Right lobe of liver (tissue), 6 donors: ENCODE measurements at places on chromosomes 4 and X. TPM values are rescaled to one million over a fixed set of nuclear protein-coding genes. Genes with fewer than 3 reads are reported as not detected.
A peak's percentile ranks its signal among the peaks of the same experiment; 100 is the strongest.

DNA sequence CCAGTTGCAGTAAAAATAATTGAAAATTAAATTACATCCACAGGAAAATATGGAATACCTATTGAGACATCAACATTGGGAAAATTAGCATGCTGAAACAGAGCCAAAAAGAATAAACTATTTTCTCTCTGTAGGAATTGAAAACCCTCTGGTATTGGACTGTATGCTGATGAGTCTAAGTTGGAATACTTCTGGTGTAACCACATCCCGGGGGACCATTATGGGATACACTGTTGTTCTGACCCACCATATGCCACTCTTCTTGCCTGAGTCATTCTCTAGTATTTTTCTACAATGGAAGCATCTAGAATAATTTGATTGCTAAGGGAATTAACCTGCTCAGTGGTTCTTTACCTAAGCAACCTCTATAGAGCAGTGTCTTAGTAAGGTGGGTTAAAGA is 640.7 kb upstream of the AGA start:
- H3K27ac ChIP-seq = no peak overlapping the region
- no peaks in the 10 kb centered on the region for H3K27me3 ChIP-seq
- no peaks in the 10 kb centered on the region for H3K4me1 ChIP-seq
- H3K36me3 ChIP-seq = no peaks in the 10 kb centered on the region
- H3K4me3 ChIP-seq = no peak overlapping the region
- DNase-seq = no peak

GRCh38 chr4:10534820-10535219 is 77.6 kb upstream of the ZNF518B start:
- H3K27ac ChIP-seq = no peak overlapping the region
- H3K4me3 ChIP-seq = no peak overlapping the region
- DNase-seq = no peak
- no peaks in the 10 kb centered on the region for H3K36me3 ChIP-seq

DNA sequence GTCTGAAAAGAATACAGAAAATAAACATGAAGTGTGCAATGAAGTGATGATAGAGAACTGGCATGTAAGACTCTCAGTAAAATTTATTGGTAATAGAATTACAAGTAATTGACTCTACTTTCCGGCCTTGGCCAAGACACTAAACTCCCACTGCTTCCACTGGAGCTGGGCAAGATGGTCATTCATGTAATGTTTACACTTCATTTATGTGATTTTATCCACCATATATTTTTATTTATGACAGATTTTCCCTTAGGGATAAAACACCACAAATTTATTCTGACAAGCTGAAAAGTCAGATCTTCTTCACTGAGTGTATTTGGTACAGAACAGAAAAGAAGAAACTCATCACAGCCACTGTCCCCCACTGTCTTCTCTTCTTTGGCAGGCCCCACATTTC is 191.9 kb downstream of the SLC39A8 start:
- no peak overlapping the region for H3K27ac ChIP-seq
- H3K4me3 ChIP-seq = no peak overlapping the region
- no peaks in the 10 kb centered on the region for H3K36me3 ChIP-seq
- no peak for DNase-seq

The SLC49A3 gene
- total RNA-seq = 2.9 TPM

GRCh38 chrX:41449615-41450014 is 2.5 kb downstream of the NYX start:
- H3K4me3 ChIP-seq = no peak overlapping the region
- DNase-seq = no peak
- H3K27ac ChIP-seq = no peak overlapping the region

DNA sequence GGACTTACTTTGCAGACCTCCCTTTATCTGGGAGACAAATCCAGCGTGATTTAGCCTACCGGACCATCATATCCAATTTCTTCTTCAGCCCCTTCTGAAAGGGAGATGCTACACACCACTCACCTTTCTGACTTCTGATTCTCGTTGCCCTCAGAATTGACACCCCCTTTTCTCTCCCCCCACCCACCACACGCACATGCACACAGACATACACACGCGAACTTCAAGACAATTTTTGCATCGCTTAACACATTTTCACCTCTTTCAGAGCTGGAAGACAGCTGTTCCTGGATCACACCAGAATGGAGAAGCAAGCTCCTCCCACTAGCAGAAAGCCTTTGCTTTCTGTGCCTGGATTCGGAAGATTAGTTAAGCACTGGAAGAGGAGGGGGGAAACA is 1.0 kb upstream of the SNCA start:
- no peaks in the 10 kb centered on the region for H3K4me1 ChIP-seq
- H3K27me3 ChIP-seq = peaks cover 19% of the 10 kb centered on the region
- H3K36me3 ChIP-seq = no peaks in the 10 kb centered on the region
- H3K4me3 ChIP-seq = no peak overlapping the region
- no peak for DNase-seq
- H3K27ac ChIP-seq = no peak overlapping the region

The LYAR gene
- 2.6 TPM for total RNA-seq

DNA sequence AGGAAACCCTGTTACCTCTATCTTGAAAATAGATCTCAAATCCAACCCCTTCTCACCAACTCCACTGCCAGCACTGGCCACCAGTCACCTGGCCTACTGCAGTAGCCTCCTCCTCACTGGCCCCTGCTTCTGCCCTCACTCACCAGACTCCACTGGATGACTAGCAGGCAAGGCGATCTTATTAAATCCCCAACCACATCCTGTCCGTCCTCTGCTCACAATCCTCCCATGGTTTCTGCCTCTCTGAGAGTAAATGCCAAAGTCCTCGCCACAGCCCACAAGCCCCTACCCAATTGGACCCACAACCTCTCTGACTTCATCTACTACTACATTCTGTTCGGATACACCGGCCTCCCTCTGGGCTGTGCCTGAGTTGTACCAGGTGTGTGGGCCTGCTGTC is 5.4 kb upstream of the PIM2 start:
- no peak for DNase-seq
- no peaks in the 10 kb centered on the region for H3K27me3 ChIP-seq
- H3K36me3 ChIP-seq = no peaks in the 10 kb centered on the region
- no peaks in the 10 kb centered on the region for H3K4me1 ChIP-seq
- H3K4me3 ChIP-seq = no peak overlapping the region
- H3K27ac ChIP-seq = no peak overlapping the region

DNA sequence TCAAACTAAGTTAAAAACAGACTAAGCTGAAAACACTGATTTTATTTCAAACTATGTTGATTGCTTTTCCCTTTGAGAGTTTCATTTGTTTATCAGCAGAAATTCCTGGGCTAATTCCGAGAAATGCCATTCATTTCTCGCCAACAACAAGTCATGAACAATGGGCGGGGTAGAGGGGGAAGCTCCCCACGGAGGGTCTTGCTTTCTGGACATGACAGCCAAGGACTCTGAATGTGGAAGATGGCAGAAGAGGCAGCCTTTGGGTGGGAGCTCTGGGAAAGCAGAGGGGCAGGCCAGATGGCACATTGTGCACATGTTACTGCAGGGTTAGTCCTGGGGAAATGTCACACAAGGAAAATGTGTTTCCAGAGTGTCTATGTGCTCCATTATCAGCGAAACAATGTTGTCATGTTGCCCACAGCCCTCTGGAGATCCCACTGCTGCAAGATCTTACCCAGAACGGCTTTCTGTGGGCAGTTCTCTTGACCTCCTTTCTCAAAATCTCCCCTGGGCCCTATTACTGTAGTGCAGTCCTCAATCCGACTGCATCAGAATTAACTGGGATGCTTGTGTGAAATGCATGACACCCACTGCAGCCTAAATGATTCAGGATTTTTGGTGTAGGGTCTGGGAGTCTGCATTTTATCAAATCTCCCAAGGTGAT is 45.0 kb downstream of the CHRDL1 start:
- H3K4me1 ChIP-seq = no peaks in the 10 kb centered on the region
- no peak for DNase-seq
- H3K27ac ChIP-seq = no peak overlapping the region

The ACSL1 gene
- total RNA-seq = 810 TPM

DNA sequence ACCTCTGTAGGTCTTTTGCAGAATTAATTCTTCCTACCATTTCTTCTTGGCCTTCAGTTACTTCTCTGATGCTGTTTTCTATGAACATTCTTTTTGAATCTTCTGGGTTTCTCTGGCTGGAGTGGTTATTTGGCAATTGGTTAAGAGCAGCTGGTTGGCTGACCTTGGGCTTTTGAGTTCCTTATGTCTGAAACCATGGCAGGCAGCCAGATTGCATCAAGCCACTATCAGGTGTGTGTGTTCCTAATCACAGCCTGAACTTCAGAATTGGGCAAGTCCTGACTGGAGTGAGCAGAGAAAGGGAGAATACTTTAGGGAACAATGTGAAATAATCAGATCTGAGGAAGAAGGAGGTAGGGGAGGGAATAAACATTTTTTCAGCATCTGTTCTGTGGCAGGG is 90.2 kb downstream of the ARHGAP10 start:
- H3K4me3 ChIP-seq = no peak overlapping the region
- peaks cover 5% of the 10 kb centered on the region for H3K4me1 ChIP-seq
- H3K36me3 ChIP-seq = no peaks in the 10 kb centered on the region
- peak; percentile 86 for DNase-seq
- H3K27me3 ChIP-seq = no peaks in the 10 kb centered on the region
- no peak overlapping the region for H3K27ac ChIP-seq

GRCh38 chr4:82510216-82510615 is 51.6 kb downstream of the TMEM150C start:
- no peaks in the 10 kb centered on the region for H3K27me3 ChIP-seq
- no peak for DNase-seq
- H3K4me1 ChIP-seq = peaks cover 18% of the 10 kb centered on the region
- H3K27ac ChIP-seq = no peak overlapping the region

The KCNIP4 gene
- not detected for total RNA-seq

- no peaks in the 10 kb centered on the region for H3K27me3 ChIP-seq
- no peak overlapping the region for H3K27ac ChIP-seq
- no peak overlapping the region for H3K4me3 ChIP-seq
- no peak for DNase-seq
- no peaks in the 10 kb centered on the region for H3K36me3 ChIP-seq
Observed at GRCh38 chr4:171714791-171715454, 98.3 kb upstream of the GALNTL6 start.

The P2RY4 gene
- total RNA-seq = 0.18 TPM

- no peak overlapping the region for H3K4me3 ChIP-seq
- H3K27me3 ChIP-seq = no peaks in the 10 kb centered on the region
- H3K27ac ChIP-seq = no peak overlapping the region
- DNase-seq = peak; percentile 45
Observed at GRCh38 chr4:818106-818921, 7.6 kb downstream of the CPLX1 start.

GRCh38 chr4:178316211-178316610 is 874.0 kb upstream of the AGA start:
- no peak for DNase-seq
- no peaks in the 10 kb centered on the region for H3K36me3 ChIP-seq
- no peaks in the 10 kb centered on the region for H3K27me3 ChIP-seq

- no peak overlapping the region for H3K4me3 ChIP-seq
- no peaks in the 10 kb centered on the region for H3K4me1 ChIP-seq
- H3K36me3 ChIP-seq = no peaks in the 10 kb centered on the region
Observed at GRCh38 chr4:7183161-7183560, 9.2 kb upstream of the SORCS2 start.

The CFP gene
- 18.2 TPM for total RNA-seq

DNA sequence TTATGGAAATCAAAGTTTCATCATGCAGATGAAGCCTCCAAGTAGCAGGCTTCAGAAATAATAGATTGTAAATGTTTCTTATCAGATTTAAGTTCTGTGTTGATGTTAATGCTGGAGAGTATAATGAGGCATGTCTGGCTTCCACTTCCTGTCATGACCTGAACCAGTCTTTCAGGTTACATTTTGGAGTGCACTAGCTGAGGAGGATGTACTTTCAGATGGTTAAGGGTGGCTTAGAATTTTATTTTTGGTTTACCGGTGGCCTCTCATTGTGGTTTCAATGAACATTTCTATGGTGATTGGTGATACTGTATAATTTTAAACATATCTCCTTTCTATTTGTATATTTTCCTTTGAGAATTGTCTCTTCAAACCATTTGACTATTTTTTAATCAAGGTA is 890.4 kb downstream of the SH3BGRL start:
- no peak overlapping the region for H3K4me3 ChIP-seq
- no peaks in the 10 kb centered on the region for H3K27me3 ChIP-seq
- no peaks in the 10 kb centered on the region for H3K4me1 ChIP-seq
- no peak overlapping the region for H3K27ac ChIP-seq
- no peak for DNase-seq

- no peaks in the 10 kb centered on the region for H3K4me1 ChIP-seq
- no peaks in the 10 kb centered on the region for H3K27me3 ChIP-seq
- H3K4me3 ChIP-seq = no peak overlapping the region
- H3K36me3 ChIP-seq = no peaks in the 10 kb centered on the region
- DNase-seq = no peak
- H3K27ac ChIP-seq = no peak overlapping the region
Observed at GRCh38 chrX:150196285-150196684, 166.8 kb upstream of the MAMLD1 start.

The P2RY10 gene
- 0.35 TPM for total RNA-seq

- no peak overlapping the region for H3K4me3 ChIP-seq
- H3K4me1 ChIP-seq = no peaks in the 10 kb centered on the region
- no peak overlapping the region for H3K27ac ChIP-seq
- H3K27me3 ChIP-seq = no peaks in the 10 kb centered on the region
- H3K36me3 ChIP-seq = no peaks in the 10 kb centered on the region
Observed at GRCh38 chrX:107850422-107850765, 24.7 kb downstream of the MID2 start.

- no peaks in the 10 kb centered on the region for H3K4me1 ChIP-seq
- H3K27me3 ChIP-seq = no peaks in the 10 kb centered on the region
- H3K4me3 ChIP-seq = no peak overlapping the region
- DNase-seq = no peak
- no peaks in the 10 kb centered on the region for H3K36me3 ChIP-seq
Observed at GRCh38 chrX:106588801-106589200, 23.0 kb upstream of the RADX start.

The HS3ST1 gene
- total RNA-seq = 0.67 TPM

The NUDT11 gene
- total RNA-seq = not detected

GRCh38 chr4:182193311-182193710 is 49.9 kb upstream of the TENM3 start:
- H3K4me1 ChIP-seq = no peaks in the 10 kb centered on the region
- no peaks in the 10 kb centered on the region for H3K27me3 ChIP-seq
- no peak overlapping the region for H3K4me3 ChIP-seq
- DNase-seq = no peak

GRCh38 chr4:52715255-52715897 is 35.8 kb downstream of the ERVMER34-1 start:
- no peak overlapping the region for H3K27ac ChIP-seq
- no peaks in the 10 kb centered on the region for H3K4me1 ChIP-seq
- DNase-seq = no peak
- H3K4me3 ChIP-seq = no peak overlapping the region
- H3K27me3 ChIP-seq = no peaks in the 10 kb centered on the region

GRCh38 chr4:24266951-24267722 is 317.2 kb downstream of the DHX15 start:
- DNase-seq = no peak
- no peaks in the 10 kb centered on the region for H3K27me3 ChIP-seq
- H3K36me3 ChIP-seq = no peaks in the 10 kb centered on the region
- no peak overlapping the region for H3K27ac ChIP-seq

The DCHS2 gene
- total RNA-seq = 0.09 TPM

The OTUD5 gene
- 22.0 TPM for total RNA-seq

DNA sequence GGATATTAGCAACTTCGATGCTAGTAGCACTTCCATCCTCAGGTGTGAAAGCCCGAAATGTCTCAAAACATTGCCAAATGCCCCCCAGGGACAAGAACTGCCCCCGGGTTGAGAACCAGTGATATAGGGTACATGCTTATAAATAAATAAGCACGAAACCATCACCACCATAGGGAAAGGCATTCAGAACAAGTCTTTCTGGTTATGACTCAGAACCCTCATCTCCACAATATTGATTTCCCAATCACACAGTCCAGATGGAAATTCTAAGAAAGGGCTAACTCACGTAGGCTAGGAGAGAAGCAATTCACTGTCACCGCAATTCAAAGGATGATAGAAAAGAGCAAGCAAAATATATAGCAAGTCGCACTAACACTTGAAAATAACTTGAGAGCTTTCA is 84.8 kb downstream of the ANOS1 start:
- no peak overlapping the region for H3K27ac ChIP-seq
- H3K4me3 ChIP-seq = no peak overlapping the region
- no peaks in the 10 kb centered on the region for H3K4me1 ChIP-seq
- no peak for DNase-seq
